ENCODE measurements at places on chromosomes 5 and 9.

GRCh38 chr5:93285461-93285860 lies 295.6 kb downstream of the NR2F1-AS1 start:
- no peak for DNase-seq

DNA sequence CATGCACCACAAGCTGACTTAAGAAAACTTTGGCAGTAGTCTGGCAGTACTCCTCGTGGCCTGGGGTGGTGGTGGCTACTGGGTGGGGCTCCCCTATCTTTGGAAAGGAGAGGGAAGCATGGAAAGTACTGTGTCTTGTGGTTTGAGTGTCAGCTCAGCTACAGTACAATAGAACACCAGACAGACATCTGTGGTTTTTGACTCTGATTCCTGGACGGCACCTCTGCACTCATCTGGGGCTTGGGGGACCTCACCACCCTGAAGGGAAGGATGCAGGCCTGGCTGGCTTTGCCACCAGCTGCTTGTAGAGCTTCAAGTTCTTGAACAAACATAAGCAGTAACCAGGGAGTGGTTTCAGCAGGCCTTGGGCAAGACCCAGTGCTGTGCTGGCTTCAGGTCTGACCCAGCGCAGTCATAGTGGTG lies 40.6 kb downstream of the TNFSF8 start:
- DNase-seq = no peak

DNA sequence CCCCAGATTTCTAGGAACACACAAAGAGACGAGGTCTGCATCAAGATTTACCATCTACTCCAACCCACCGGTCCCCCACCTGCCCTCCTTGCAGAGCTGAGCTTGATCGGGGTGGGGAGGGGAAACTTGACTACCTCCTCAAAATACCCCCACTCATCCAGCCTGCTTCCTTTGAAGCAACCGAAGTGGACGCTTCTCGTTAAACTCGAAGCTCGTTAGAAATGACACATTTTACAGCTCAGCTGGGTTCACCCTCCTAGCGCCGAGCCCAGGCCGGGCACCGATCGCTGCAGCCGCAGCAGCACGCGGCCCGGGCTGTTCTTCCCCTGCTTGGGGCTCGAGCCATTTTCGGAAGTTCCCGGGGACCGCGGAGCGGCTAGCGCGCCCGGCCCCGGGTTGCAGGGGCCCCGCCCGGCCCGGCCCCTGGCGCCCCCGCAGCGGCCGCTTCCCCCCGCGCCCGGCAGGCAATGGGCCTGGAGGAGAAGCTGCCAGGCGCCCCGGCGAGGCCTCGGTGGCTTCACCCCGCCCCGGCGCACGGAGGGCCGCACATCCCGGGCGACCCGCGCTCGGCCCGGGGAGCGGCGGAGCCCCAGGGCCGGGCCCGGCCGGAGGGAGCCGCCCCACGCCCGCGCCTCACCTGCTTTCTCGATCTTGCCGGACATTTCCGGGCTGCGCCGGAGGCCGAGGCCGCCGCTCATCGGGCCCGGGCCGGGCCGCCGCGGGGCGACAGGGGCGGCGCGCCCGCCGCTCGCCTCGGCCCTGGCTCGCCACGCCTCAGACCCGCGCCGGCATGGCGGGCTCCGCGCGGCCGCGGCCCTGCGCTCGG lies 530 bp downstream of the RAPGEF1 start:
- DNase-seq = no peak

GRCh38 chr5:390623-391491 lies 52.1 kb upstream of the EXOC3 start:
- DNase-seq = no peak

DNA sequence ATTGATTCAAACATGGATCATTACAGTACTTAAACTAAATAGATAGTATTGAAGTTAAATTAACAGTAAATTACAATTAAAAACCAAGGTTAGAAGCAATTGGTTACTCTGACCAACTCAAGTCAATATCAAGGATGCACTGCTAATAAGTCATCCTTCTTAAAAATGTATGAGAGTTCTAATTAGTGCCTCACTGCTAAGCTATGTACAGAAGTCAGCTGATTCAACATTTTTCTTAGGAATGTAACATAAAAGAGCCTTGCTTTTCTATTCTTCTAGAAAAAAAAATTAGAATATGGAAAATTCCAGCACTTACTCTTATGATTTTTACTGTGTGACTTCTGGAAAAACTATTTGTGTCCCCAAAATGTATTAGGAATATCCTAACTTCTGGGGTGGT lies 75.7 kb upstream of the FBN2 start:
- DNase-seq = no peak

DNA sequence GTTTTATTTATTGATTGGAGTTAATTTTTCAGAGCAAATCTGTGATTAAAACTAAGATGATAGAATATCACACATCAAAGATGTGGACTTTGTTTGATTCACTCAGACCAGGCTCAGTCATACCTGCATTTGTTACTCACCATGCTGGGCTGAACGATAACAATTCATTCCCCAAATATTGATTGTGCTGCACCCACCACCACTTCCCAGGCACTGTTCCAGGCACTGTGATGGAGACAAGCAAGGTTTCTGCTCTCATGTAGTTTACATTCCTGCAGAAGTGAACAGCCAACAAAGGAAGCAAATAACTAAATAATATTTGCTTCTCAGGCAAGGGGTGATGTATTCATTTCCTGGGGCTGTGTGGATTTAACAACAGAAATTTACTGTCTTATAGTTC lies 428.3 kb downstream of the DNAH5 start:
- no peak for DNase-seq

- no peak for DNase-seq
Measured at GRCh38 chr5:59765446-59765845, 128.1 kb downstream of the PDE4D start.

- DNase-seq = peak; percentile 25
Measured at GRCh38 chr9:21964925-21965385, 29.2 kb downstream of the CDKN2A start.

- no peak for DNase-seq
Measured at GRCh38 chr9:85859765-85860164, 81.2 kb upstream of the NAA35 start.

GRCh38 chr5:13276156-13276555 lies 668.3 kb downstream of the DNAH5 start:
- no peak for DNase-seq

- no peak for DNase-seq
Measured at GRCh38 chr5:11560915-11561697, 343.1 kb downstream of the CTNND2 start.

GRCh38 chr9:134323741-134324358 lies 2.4 kb upstream of the RXRA start:
- DNase-seq = no peak

DNA sequence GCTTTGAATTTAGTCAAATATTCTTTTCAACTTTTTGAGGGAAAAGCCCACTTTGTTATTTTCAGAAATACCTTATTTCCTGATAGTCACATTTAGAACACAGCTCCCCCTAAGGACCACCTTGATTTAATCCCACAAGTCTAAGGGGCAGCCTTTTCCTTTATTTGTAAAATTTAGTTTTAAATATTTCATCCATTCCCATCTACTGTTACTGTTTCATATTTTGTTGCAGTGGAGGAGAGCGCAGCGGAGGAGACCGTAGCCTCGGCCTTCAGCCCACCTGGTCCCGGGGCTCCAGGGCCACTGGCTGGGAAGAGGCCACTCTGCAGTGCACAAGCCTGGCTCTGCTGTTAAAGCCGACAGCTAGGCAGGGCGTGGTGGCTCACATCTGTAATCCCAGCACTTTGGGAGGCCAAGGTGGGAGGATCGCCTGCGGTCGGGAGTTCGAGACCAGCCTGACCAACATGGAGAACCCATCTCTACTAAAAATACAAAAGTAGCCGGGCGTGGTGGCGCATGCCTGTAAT lies 19.6 kb downstream of the LPCAT1 start:
- no peak for DNase-seq

DNA sequence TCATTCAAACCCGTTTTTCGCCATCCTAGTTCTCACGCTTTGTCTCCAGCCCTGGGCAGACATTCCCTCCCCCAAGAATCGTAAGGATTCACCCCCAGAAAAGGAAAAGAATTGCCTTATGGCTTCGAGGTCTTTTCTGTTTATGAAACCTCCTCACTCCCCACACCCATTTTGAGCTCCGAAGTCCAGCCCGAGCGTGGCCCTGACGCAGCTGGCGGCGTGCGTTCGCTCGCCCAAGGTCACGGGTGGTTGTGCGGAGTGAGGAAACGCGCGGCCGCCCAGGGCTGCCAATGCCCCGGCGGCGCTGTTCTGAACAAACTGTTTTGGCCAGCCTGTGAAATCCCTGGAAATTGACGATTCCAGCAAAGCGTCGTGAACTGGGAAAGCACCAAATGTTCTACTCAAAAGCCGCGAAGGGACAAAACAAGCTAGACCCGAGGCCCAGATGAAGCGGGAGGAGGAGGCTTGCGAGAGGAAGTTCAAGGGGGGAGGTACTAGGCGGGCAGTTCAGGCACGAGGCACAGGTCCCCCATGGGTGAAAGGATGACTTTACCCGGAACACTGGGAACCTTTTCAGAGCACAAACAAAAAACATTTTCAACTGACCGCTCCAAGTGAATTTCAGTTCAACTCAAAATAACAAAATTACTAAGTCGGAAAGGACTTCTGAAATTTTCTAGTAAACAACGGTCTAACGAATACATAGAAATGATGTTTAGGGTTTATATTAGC lies 683 bp upstream of the ZFAND5 start:
- DNase-seq = peak; percentile 21

DNA sequence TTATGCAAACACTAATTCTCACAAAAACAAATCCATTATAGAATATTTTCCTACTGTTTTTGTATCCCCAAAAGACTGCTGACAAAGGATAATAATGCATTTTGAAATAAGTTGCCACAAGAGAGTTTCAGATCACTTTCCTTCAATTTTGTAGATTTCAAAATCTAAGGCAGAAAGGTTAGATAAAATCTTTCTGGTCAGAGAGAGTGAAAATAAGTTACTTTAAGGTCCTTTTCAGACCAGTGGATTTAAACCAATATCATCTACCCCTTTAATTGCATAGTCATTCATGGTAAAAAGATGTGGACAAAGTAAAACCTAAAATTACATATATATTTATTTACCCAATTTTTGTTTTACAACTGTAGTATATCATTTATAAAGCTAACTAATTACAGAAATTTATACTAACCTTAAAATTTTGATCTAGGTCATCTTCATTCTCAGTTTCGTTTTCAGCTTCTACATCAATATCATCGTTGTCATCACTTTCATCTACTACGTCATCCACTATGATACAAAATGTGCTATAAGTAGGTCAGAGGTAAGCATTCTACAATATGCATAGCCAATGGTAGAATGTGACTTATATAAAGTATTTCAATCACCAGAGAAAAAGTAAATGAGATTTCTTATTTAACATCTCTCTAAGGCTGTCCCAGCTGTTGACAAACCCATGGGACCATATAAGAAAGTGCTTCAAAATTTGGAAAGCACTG lies 95.7 kb downstream of the AGTPBP1 start:
- DNase-seq = no peak
